ENCODE measurements at places on chromosomes 16 and 17.

- no peak for DNase-seq
These were observed 33.2 kb downstream of the TIMM22 start for GRCh38 chr17:1029922-1030644.

DNA sequence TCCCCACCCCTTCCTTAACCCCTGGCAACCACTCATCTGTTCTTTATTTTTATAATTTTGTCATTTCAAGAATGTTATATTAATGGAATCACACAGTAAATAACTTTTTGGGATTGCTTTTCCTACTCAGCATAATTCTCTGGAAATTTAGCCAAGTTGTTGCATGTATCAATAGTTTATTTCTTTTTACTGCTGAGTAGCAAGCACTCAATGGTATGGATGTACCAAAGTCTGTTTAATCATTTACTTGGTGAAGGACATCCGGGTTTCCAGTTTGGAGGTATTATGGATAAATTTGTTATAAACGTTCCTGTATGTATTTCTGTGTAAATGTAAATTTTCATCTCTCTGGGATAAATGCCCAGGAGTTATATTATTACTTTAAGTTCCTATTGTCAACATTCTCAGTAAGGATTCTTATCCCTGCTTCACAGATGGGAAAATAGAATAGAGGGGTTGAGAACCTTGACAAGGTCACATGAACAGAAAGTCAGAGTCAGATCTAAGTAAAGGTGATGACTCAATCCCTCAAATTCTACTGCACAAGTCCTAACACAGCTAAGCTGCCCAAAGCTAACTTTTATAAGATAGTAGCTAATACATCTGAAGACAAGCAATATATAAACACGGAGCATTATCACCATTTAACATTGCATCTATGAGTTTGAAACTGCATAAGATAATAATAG is 62.4 kb upstream of the MTMR4 start:
- no peak for DNase-seq

- no peak for DNase-seq
These were observed 14.0 kb downstream of the MED13 start for GRCh38 chr17:62051053-62051452.

DNA sequence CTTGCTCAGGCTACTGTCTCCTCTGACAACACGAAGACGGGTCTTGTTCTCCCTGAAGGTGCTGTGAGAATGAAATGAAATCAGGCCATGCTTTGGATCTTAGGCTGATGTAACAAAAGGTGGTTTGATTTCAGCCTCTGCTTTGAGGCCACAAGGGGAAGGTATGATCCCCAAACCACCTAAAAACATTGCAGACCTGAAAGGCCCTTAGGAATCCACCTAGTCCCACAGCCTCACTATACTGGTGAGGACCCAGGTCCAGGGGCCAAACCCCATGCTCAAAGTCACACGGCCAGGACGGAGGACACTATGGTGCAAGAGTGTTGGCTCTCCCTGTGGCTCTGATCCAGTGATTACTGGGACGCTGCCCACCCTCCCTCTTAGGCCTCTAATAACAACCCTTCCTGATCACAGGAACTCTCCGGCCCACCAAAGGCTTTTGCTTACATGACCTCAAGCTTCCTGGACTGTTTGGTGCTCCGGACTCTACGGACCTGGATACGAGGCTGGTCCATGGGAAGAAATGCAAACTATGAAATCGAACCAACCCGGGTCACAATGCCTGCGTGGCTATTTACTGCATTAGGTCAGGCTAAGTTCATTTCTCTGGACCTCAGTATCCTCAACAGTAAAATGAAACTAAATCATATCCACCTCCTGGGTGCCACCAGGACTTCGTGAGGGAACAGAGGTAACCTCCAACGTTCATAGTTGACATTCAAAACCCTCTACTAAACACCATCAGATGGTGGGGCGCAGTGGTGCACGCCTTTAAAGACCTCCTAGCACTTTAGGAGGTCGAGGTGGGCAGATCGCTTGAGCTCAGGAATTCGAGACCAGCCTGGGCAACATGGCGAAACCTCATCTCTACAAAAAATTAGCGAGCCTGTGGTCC is 1.5 kb downstream of the TRIM25 start:
- no peak for DNase-seq

DNA sequence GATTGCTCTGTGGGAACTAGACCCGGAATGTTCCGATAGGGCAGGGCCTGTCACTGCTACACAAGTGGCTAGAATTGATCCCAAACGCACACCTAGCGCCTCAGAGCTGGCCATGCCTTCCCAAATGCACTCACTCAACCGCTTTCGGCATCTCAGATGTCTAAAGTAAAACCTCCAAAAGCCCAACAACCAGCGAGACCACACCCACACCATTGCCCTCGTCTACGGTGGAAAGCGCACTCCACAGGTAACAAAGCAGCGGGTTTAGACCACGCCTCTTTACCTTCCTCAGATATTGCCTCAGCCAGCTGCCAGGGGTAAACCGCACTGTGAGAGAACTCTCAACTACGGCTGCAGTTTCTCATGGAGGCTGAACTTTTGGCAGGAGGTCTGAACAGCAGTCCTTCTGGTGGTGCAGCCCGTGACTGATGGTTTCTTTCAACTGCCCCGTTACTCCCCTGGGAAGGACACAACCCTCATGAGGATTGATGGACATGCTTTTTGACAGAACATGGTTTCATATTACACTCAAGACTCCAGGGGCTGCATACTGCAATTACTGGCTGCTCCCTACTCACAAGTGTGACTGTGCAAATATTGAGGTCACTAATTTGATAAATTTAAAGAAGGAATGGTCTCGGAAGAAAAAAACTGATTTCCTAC is 34.5 kb downstream of the USP7 start:
- no peak for DNase-seq

- peak; percentile 72 for DNase-seq
These were observed 18.8 kb downstream of the PCTP start for GRCh38 chr17:55769625-55770000.

DNA sequence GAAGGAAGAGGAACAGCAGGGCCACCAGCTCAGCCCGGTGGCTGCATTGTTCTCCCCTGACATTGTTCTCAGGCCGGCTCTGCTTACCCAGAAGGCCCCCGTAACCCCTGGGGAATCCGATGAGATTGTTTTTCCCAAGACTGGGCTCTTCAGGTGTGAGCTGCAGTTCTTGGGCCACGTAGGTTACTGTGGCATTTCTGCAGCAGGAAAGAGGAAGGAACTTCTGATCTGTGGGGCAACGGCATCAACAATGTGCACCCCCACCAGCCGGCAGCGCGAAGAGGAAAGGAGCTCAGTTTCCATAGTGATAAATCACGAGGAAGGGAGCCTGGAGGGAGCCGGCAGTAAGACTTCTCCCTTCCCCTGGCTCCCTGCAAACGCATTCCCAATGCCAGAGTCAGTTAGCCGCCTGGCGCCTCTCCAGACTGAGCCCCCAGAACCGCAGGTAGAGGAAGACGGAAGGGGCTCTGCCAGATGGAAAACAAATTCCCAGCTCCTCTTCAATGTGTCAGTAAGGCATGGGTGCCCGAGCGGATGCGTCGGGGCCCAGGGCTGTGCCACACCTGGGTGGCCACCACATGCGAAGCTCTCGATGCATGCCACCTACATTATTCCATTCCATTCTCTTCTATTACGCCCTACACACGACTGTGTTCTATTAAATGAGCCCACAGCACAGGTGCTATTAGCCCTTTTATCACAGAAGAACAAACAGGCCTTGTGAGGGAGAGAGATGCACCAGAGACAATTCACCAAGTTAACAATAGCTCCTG is 21.5 kb upstream of the PECAM1 start:
- no peak for DNase-seq

DNA sequence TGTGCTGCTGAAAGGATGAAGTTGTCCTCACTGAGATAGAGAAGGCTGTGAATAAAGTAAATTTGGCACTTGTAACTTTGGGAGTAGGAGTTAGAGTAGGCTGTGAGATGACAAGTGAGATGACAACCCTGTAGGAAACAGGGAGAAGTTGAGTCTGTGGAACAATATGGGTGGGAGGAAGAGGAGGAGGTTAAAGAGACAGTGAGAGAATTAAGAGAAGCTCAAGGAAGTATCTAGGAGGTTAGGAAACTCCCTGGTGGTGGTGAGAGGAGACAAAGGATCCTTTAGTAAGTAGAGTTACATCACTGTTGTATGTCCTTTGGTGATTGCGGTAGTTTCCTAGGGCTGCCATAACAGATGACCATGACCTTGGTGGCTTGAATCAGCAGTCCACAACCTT is 10.7 kb upstream of the HSD17B2 start:
- no peak for DNase-seq

- no peak for DNase-seq
These were observed 70.9 kb downstream of the SEC14L1 start for GRCh38 chr17:77211681-77212080.

- no peak for DNase-seq
These were observed 1.9 kb upstream of the SLC5A2 start for GRCh38 chr16:31480851-31481536.

DNA sequence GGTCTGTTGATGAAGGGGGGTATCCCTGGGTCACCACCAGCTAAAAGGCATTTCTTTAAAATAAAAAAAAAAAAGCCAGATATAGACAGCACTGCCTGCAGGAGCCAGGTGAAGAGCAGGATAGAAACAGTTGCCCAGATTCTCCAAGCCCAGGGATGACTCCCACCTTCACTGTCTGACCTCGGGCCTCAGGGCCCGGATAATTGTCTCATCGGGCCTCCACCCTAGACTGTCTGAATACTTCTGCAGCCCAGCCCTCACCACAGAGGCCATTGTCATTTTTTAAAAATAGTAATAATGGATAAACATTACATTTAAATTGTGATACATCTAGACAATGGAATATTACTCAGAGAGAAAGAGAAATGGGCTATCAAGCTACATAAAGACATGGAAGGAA is 92.8 kb upstream of the TNRC6C start:
- no peak for DNase-seq

- DNase-seq: no peak
These were observed 158.1 kb upstream of the SDK2 start for GRCh38 chr17:73802314-73802713.

DNA sequence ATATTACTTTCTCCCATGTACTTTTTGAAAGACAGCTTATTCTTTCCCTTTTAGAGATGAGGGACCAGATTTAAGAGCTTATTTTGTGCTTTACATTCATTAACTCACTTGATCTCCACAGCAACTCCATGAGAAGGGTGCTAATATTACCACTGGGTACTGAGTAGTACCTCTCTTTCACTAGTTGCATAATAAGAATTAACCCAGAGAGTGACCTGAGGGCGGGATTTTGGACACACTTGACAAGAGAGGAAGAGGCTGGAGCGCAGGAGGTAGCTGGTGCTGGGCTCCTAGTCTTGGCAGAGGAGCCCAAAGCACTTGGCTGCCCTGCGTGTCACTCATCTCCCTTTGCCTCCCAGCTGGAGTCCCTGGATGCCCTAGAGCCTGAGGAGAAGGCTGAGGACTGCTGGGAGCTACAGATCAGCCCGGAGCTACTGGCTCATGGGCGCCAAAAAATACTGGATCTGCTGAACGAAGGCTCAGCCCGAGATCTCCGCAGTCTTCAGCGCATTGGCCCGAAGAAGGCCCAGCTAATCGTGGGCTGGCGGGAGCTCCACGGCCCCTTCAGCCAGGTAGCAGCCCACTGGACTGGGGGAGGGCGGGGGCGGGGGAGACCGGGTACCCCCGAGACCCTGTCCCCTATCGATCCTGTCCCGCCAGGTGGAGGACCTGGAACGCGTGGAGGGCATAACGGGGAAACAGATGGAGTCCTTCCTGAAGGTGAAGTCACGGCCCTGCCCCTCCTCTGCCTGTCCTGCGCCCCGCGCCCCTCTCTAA is 1.7 kb upstream of the MAZ start:
- peak; percentile 43 for DNase-seq

GRCh38 chr17:63140255-63140654 is 174.2 kb downstream of the TANC2 start:
- no peak for DNase-seq

DNA sequence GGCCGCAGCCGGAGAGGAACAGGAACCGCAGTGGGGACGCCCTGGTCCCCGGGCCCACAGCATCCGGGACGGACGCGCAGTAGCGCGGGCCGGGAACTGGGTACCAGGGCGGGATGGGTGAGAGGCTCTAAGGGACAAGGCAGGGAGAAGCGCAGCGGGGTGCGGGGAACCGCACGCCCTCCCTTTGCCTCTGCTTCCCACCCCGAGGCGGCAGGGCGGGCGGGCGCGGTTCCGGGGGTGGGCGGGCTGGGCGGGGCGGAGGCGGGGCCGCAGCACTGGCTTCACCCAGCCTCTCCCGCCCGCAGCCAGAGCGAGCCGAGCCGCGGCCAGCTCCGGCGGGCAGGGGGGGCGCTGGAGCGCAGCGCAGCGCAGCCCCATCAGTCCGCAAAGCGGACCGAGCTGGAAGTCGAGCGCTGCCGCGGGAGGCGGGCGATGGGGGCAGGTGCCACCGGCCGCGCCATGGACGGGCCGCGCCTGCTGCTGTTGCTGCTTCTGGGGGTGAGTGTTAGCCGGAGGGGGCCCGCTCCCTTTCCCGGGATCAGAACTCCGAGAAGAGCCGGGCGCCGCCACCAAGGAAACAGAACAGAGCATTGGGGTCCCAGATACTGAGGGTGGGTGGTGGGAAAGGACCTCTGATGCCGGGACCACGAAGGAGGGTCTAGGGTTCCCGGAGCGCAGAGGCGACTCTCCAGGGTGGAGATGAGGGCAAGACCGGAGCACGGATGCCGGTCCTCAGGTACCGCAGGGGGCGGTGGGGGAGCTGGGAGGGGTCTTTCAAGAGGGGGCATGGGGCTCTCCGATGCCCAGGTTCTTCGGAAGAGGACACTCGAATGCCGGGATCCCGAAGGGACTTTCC is at the start of gene NGFR:
TSS of gene NGFR (plus strand) at position 308 of the 856 bp plus-strand sequence. CDS start at position 433, 125 bp downstream.
- peak; percentile 79 for DNase-seq

- peak; percentile 92 for DNase-seq
These were observed 24.3 kb upstream of the LASP1NB start for GRCh38 chr17:38900978-38901656.

DNA sequence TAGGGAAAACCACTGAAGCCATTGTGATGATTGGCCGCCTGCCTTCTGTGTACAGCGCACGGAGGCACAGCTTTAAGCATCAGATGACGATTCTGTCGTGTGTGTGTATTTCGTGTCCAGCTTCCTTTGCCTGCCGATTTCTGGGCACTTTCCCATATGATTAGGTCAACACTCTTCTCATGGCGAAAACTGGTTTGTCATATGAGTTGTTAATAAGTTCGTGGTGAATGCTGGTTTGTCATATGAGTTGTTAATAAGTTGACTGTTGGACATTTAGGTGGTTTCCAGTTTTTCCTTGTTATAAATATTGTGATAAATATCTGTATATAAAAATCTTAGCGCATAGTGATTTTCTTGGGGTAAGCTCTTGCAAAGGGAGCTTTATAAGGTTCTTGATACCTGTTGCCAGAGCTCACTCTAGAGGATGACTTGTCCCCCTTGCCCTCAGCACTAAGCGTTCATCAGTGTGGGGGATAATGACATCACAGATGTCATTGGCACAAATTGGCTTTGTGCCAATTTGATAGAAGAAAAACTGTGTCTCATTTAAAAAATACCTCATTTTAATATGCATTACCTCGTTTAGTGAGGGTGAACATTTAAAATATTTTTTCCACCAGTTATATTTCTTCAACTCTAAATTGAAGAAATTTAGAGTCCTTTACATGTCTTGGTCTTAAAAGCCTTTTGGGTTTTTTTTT is 40.0 kb downstream of the PGS1 start:
- no peak for DNase-seq

All from AG08396 (cell line).